ENCODE measurements at places on chromosomes 6 and 20.

- DNase-seq, result no peak
These were observed 7.3 kb downstream of the THEMIS start for GRCh38 chr6:127893541-127893940.

- no peak for DNase-seq
These were observed 76.5 kb upstream of the TMEM170B start for GRCh38 chr6:11460837-11461661.

DNA sequence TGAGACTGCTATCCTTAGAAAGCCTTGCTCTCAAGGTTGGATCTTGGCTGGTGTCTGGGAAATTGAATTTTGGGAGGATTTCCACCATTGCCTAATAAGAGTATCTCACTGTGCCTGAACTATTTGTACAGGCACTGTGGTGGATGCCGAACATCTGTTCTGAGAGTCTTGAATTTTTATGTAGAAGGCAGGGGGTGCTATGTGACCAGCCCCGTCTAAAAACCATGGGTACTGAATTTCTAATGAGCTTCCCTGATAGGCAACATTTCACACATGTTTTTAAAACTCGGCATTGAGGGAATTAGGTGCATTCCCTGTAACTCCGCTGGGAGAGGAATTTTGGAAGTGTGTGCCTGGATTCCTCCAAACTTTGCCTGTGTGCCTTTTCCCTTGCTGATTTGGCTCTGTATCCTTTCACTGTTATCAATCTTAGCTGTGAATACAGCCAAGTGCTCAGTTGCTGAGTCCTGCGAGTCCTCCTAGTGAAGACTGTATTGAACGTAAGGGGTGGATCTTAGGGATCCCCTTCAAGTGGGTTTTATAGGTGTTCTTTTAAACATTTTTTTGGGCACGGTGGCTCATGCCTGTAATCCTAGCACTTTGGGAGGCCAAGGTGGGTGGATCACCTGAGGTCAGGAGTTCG, 27.6 kb upstream of the SCAF8 start:
- DNase-seq, result no peak

GRCh38 chr6:32969685-32970412, 1.5 kb downstream of the BRD2 start:
- peak; percentile 72 for DNase-seq

All from activated CD4-positive, alpha-beta T cell treated with anti-CD3 and anti-CD28 coated beads, Interleukin-2, amount 50 U/mL, for 24 hours (primary cell).